ENCODE measurements at places on chromosomes 12 and 14.

GRCh38 chr12:19382111-19382526 lies 57.2 kb upstream of the AEBP2 start:
- DNase-seq = peak; percentile 10

GRCh38 chr12:57039016-57039798 lies 10.7 kb downstream of the MYO1A start:
- DNase-seq = no peak

- DNase-seq = no peak
Measured at GRCh38 chr14:99245564-99246511, 26.2 kb downstream of the BCL11B start.

GRCh38 chr12:100721169-100721568 lies 73.4 kb upstream of the ANO4 start:
- no peak for DNase-seq

GRCh38 chr12:52828156-52828555 lies 6.0 kb downstream of the KRT79 start:
- no peak for DNase-seq

DNA sequence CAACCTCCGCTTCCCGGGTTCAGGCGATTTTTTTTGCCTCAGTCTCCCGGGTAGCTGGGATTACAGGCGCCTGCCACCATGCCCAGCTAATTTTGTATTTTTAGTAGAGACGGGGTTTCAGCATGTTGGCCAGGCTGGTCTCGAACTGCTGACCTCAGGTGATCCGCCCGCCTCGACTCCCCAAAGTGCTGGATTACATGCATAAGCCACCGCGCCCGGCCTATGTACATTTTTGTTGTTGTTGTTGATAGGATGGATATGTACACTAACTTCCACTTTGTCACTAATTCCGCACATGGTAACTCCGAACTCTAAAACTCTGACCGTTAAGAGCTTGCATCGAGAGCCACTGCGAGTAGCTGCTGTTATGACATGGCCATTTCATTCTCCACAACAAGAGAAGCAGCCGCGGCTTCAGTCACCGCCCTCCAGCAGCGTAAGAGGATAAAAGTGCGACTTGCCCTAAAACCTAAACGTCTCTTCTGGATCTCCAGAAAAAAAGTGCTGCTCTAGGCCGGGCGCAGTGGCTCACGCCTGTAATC lies 742 bp upstream of the MARS1 start:
- no peak for DNase-seq

GRCh38 chr14:96095581-96096476 lies 56.7 kb downstream of the C14orf132 start:
- DNase-seq = no peak

GRCh38 chr12:78034025-78034424 lies 203.3 kb downstream of the NAV3 start:
- DNase-seq = no peak

- DNase-seq = no peak
Measured at GRCh38 chr14:94052199-94052598, 26.1 kb downstream of the OTUB2 start.

DNA sequence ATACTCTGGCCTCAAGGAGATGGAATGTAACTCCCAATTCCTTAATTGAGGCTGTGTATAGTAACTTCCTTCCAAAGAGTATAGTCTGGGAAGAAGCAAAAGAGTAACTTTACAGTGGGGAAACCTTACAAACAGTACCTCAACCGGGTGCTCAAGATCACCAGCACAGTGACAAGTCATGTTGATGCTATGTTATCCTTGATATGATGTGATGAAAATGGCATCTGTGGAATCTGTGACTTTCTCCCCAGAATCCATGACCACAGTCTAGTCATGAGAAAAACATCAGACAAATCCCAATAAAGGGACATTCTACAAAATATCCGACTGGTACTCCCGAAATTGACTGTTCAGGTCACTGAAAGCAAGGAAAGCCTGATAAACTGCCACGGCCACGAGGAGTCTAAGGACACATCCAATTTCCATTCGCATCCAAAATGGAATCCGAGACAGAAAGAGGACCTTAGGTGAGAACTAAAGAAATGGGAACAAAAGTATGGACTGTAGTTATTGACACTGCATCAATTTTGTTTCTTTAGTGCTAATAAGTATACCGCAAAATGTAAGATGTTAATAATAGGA lies 97.3 kb upstream of the FRMD6 start:
- no peak for DNase-seq

- no peak for DNase-seq
Measured at GRCh38 chr14:89657014-89657413, 240.0 kb upstream of the FOXN3 start.

GRCh38 chr12:19998961-19999804 lies 369.2 kb upstream of the PDE3A start:
- no peak for DNase-seq

GRCh38 chr14:102838501-102838900 lies 61.3 kb downstream of the TRAF3 start:
- no peak for DNase-seq

GRCh38 chr12:29416748-29417147 lies 35.8 kb upstream of the ERGIC2 start:
- no peak for DNase-seq

DNA sequence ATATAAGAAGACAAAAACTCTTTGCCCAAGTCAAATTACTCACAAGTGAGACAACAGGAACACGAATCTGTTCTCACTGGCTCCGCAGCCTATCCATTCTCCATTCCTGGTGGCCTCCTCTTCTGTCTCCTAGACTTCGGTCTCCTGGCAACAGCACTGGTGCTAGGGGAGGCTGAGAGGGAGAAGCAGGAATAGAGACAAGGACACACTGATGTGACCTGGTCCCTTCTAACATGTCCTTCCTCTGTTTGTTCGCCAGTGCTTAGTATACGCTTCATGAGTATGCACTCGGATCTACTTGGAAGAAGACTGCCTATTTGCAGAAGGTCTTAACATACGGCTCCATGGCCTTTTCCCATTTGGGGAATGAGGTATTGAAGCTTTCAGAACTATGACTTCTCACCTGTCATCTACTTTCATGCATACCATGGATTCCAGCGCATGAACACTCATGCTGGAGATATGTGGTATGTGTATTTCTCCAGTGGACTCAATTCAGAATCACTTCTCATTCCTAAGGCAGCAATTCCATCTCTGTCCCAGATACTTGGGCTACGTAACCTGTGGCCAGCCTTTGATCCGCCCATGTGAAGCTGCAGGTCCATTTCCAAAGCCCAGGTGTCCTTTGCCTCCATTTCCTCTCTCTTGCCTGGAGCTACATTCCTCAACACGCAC lies 33.9 kb downstream of the BHLHE41 start:
- DNase-seq = no peak

DNA sequence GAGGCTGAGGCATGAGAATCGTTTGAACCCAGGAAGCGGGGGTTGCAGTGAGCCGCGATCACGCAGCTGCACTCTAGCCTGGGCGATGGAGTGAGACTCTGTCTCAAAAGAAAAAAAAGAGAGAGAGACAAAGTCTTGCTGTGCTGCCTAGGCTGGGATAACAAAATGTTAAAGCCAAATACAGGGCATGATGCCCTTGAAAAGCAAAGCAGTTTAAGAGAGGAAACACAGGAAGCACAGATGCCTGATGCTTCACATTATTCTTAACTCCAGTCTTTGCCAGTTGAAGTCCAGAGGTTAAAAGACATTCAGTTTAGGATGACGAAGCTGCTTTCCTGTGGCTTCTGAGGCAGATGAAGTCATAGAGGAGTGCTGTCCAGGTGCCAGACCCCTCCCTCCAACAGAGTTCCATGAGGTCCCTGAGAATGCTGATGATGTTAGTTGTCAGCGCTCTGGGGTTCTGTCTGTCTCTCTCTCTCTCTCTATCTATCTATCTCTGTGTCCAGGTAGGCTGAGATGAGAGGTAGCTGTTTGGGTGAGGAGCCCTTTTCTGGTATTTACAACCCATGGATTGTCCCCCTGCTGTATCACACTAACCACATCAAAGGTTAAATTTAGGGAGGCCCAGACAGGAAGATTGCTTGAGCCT lies 4.9 kb upstream of the MRPL52 start:
- no peak for DNase-seq

DNA sequence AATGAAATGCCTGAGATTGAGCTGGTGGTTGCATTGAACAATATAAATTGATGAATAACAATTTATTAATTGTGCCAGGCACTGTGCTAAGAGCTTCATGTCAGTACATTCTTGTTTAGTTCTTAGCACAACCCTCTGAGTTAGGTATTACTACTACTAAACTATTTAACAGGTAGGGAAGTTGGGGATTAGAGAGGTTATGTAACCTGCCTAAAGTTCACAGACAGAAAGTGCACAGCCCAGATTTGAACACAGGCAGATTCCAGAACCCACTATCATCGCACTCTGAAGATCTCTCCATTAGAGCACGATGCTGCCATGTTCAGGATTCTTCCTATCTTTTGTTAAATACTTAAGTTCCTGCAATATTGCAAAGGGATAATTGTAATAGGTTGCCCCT lies 49.3 kb downstream of the ETV6 start:
- no peak for DNase-seq

DNA sequence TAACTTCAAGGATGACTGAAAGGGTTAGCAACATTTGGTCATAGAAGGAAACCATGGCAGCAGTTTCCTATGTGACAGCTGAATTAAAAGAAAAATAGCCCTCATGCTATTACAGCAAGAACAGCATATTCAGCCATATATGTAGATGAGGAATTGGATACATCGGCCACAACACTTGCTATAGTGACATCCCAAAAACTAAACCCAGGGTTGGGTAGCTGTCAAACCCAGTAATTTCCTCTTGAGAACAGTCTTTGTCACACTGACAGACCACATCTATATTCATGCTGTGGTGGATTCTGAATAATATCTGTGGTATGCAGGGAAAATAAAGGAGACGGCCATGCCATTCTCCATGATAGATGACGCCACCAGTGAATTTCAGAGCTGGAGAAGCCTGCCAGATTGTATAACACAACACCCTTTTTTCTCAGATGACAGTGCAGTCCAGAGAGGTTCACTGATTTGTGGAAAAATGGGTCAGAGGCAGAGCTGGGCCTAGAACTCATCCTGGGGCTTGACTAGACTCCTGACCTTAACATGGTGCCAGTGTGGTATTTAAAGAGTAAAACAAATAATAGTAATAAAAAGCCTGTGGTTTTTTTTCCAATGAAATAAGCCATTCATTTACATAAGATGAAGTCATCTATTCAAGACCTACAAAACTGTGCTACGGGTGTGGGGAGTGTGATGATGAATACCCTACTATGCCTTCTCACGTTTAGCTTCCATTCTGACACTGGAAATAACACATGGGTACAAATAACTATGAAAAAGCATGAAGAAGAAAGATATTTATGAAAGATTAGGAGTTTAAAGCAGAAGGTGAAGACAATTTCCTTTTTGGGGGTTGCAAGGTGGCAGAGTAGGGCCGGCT lies 32.3 kb downstream of the EFCAB11 start:
- no peak for DNase-seq

GRCh38 chr12:120190985-120191480 lies 3.5 kb downstream of the GCN1 start:
- DNase-seq = no peak

- DNase-seq = no peak
Measured at GRCh38 chr14:92969871-92970270, 46.9 kb downstream of the CHGA start.

GRCh38 chr14:66069036-66069435 lies 417.1 kb upstream of the CCDC196 start:
- no peak for DNase-seq

- no peak for DNase-seq
Measured at GRCh38 chr14:24979725-24980239, 70.2 kb downstream of the STXBP6 start.

GRCh38 chr12:57614178-57614947 lies 3.1 kb downstream of the ARHGEF25 start:
- no peak for DNase-seq

DNA sequence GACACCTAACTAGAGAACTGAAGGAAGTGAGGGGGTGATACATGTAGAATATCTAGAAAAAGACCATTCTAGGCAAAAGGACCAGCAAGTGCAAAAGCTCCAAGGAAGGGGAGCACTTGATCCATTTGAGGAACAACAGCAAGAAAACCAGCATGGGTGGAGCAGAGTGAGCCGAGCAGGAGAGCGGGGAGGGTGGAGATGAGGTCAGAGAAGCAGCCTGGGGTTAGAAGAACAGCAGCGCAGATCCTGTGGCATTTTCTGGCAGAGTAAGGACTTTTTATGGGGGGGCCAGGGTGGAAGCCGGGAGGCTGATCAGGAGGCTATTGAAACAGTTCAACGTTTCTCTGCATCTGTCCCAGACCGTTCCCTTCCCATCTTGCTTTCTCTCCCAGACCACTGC lies 24.5 kb upstream of the TMCC3 start:
- no peak for DNase-seq

DNA sequence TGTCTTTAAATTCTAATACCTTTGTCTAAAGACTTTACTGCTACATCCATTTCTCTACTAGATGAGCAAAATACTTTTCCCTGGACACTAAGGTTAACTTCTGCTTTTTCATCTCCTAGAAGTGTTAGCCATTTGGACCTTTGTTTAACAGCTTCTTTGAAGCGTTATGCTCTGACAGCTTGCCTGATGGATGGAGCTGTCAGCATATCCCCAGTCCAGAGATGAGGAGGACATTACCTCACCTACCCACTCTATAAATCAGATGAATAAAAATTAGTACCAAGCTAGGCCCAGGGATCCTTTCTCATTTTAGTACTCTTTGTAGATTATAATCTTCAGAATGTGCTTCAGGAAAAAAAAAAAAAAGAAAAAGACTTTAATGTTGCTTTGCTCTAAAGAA lies 222.7 kb downstream of the PELI2 start:
- no peak for DNase-seq

GRCh38 chr12:3073438-3074250 lies 3.5 kb upstream of the TSPAN9 start:
- DNase-seq = peak; percentile 77

GRCh38 chr14:22563987-22564386 lies 25.0 kb downstream of the DAD1 start:
- DNase-seq = no peak

DNA sequence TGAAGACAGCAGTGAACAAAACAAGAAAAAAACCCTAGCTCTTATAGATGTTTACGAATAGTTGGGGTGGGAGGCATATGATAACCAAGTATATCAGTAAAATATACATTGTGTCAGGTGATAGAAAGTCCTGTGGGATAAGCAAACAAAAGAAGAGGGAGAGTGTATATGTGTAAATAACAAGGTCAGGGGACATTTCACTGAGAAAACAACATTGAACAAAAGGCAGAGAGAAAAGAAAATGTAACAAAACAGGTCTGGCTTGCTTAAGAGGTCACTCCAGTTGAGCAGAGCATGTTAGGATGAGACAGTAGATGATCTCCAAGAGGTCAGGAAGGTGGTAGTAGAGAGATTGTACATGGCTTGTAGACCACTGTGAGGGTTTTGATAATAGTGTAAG lies 304.1 kb downstream of the ACSS3 start:
- no peak for DNase-seq

GRCh38 chr12:1870086-1870485 lies 48.4 kb downstream of the CACNA2D4 start:
- no peak for DNase-seq

- no peak for DNase-seq
Measured at GRCh38 chr12:53651737-53652136, 24.1 kb downstream of the ATP5MC2 start.
